ENCODE measurements at places on chromosomes 2 and 18. TPM values are rescaled to one million over a fixed set of nuclear protein-coding genes. Genes with fewer than 3 reads are reported as not detected.
A peak's percentile ranks its signal among the peaks of the same experiment; 100 is the strongest.

GRCh38 chr18:4603955-4604354 is 148.8 kb upstream of the DLGAP1 start:
- DNase-seq, result no peak

DNA sequence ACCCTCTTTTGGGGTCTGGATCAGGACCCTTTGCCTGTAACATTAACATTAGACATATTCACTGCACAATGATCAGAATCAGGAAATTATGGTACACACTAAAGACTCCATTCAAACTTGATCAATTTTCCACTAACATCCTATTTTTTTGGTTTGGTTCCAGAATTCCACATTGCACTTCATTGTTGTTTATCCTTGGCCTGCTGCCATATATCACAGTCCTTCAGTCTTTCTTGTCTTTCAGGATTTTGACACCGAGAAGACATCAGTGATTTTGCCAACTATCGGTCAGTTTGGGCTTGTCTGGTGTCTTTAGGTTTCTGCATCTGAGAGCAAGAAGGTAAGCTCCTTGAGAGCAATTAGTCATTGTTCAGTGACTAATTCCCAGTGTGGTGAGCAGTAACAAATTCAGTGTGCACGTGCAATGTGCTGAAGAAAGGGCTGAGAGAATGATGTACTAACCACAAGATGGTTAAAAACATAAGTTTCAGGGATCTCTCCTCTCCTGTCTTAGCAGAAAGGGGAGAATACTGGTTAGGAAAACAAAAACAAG is 23.5 kb downstream of the MARCHF4 start:
- DNase-seq, result no peak

DNA sequence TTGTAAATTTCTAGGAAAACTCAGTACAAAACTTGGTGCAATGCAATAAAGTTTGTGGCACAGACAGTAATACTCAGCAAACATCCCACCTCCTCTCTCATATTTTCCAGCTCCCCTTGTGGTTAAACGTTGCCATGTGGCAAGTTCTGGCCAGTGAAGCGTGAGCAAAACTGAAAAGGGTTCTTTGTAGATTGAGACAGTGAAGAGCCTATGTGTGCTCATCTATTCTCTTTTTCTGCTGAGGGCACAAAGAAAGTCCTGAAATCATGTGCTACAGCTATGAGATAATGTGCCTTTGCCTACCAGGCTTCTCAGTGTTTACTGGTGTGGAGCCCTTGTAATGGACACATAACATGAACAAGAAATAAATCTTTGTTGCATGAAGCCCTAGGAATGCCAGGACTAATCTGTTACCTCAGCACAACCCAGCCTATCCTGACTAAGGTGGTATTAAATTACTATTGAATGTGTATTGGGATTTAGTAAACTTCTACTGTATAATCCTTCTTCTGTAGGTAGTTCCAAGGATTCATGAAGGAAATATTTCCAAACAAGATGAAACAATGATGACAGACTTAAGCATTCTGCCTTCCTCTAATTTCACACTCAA is 13.0 kb upstream of the TYMS start:
- no peak for DNase-seq

- no peak for DNase-seq
Observed at GRCh38 chr18:3084206-3084605, 71.3 kb upstream of the LPIN2 start.

DNA sequence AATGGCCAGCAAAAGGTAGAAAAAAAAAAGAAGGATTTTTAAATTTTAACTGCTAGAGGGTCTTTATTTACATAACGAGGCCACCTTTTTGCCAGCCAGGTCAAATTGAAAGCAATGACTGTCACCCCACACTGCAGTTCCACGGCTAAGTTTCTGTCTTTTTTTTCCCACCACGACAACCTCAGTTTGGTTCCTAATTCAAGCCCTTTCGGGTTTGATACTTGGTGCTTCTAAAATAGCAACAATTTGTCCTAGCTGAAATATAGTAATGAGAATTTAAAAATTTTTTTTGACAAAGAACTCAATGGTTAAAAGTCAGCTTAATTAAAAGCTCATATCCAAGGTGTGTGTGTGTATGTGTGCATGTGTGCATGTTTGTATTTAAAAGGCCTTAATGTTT is 16.4 kb upstream of the NMS start:
- DNase-seq, result no peak

GRCh38 chr2:209426432-209426831 is 2.6 kb downstream of the MAP2 start:
- DNase-seq, result no peak

GRCh38 chr2:140286377-140286776 is 1506.2 kb upstream of the NXPH2 start:
- no peak for DNase-seq

DNA sequence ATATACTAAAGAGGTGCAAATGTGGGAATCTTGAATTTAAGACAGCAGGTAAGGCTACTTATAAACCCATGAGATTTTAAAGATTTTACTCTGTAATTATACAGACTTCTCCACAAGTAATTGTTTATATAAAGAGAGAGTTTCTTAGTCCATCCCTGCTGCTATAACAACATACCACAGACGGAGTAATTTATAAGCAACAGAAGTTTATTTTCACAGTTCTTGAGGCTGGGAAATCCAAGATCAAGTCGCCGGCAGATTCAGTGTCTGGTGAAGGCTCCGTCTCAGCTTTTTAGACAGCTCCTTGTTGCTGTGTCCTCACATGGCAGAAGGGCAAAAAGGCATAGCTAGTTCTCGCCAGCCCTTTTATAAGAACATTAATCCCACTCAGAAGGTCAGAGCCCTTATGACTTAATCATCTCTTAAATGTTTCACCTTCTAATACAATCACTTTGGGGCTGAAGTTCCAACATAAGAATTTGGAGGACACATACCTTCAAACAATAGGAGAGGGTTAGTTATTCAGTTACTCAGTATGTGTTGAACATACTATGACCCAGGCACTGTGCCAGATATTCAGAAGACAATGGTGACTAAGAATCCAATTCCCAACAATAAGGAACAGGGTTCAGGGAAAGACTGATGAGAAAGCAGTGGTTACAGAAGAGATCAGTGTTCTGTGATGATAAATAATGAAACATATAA is 466.0 kb downstream of the RIT2 start:
- DNase-seq, result no peak

DNA sequence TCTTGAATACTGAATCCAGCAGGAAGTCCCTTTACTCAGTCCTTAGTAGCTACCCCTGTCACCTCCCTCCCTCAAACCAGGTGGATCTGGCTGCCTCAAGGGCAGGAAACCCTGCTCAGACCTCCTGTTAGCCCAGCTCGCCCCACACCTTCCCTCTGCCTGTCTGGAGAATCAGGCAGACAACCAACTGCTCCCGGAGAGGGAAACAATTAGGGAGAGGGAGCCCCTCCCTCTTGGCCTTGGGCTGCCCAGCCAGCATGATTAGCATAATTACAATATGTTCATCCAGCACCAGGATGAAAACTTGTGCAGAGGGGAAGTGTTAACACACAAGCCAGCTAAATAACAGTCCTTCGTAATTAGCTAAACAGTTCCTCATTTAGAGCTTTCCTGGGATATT is 185.5 kb downstream of the C1D start:
- no peak for DNase-seq

DNA sequence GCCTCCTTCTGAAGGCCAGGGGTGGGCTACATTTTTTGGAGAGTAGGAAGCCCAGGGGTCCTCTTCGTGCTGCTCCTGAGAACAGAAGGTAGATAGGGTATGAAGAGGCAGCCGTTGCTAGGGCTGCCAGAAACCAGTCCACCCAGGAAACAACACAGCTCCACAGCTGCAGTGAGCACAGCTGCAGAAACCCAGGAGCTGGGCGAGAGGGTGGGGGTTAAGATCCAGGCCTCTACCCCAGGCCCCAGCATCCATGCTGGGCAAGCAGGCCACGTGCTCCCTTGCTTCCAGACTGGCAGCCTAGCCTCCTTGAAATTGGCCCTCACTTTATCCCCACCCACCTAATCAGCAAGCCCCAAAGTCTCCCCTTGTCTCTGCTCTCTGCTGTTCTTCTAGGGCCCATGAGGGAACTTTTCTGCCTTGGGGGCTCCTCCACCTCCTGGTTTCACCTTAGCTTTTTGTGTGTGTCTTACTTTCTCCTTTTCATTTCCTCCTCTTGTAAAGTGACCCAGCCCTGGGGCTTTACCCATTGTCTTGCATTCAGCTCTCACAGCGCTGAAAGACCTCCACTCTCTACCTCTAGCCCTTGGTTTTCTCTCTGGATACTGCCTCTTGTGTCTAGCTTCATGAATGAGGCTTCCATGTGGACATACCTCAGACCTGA is 30.7 kb downstream of the STON1 start:
- no peak for DNase-seq

GRCh38 chr2:120729406-120730399 is 6.0 kb upstream of the GLI2 start:
- no peak for DNase-seq

GRCh38 chr2:1636791-1637415 is 107.4 kb downstream of the PXDN start:
- no peak for DNase-seq

DNA sequence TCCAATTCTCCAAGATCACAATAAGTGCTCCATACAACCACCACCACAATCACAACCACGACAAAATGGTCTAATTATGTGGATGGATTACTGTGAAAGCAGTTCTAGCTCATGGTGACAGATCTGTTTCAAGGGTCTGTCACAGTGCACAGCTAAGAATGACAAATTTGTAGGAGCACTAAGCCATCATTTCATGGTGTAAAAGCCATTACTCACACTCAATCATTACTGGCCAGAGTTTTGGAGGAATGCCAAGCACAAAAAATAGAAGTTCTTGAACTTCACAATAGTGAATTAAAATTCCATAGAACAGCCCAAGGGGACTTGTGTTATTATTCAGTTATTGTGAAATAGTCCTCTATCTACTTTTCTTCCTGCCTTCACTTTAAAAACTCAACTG is 2.3 kb downstream of the CPS1 start:
- no peak for DNase-seq

- no peak for DNase-seq
Observed at GRCh38 chr2:62554440-62554839, 48.4 kb upstream of the TMEM17 start.

GRCh38 chr2:48346124-48346536 is 183.8 kb upstream of the STON1 start:
- DNase-seq, result peak; percentile 35

DNA sequence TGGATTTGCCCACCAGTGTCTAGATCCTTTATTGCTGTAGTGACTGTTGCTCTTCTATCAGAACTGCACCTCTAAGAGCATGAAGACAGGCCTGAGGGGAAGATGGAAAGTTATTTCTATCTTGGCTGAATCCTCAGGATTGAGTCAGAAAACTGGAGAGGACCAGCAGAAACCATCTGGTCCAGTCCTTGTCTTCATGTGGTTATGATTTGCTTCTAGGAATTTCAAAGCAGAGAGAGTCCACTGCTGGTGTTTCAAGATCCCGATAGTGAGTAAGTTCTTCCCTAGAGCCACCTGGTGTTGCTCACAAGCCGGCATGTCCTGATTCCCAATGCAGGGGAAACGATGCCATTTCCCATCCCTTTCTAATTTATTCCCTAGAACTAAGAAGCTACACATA is 84.2 kb downstream of the NCKAP5 start:
- no peak for DNase-seq

DNA sequence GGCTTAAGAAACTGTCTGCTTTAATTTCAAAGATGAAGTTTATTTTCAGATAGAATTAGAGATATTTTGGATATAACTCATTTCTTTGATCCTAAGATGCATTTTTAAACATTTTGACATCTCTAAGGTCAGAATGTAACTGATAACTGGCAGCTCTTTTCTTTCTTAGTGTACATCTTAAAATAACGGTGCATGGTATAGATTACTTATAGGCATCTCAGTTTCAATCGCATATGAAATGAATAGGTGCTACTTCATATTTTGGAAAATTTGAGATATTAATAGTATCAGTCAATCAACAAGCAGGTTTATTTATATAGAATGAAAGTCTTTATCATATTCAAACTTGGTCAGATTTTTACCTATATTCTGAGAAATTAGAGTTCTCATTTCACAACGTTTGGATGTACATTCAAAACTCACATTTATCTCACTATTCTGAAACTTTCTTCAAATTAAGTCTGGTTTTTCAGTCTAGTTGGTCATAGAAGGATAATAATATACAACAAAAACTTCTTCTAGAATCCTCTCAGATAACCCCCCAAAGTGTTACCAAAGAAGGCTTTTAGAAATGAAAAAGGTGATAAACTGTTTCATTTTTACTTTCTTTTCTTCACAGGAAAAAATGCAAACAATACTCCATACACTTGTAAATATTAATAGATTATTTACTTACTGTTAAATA is 122.8 kb upstream of the WDSUB1 start:
- no peak for DNase-seq

DNA sequence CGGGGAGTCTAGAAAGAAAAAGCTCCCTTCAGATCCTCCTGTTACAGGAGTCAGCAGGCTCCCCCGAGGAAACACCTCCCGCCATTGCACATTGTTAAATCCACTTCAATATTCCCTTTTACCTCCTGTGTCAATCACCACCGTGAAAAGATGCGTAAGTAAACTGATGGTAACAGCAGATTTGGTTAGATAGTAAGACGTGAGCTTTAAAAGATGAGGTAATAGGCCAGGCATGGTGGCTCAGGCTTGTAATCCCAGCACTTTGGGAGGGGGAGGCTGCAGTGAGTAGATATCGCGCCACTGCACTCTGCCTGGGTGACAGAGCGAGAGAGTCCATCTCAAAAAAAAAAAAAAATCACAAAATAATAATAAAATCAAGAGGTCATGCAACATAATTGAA is 15.2 kb upstream of the NCL start:
- DNase-seq, result no peak

CD226 gene
- 1.0 TPM for total RNA-seq

ALPG gene
- total RNA-seq, result 3.3 TPM

PROM2 gene
- total RNA-seq, result 63.4 TPM

HOXD1 gene
- total RNA-seq, result 8.3 TPM

UBE2F gene
- 51.8 TPM for total RNA-seq

ANKRD62 gene
- total RNA-seq, result 0.40 TPM

SANBR gene
- 12.9 TPM for total RNA-seq

PCARE gene
- total RNA-seq, result not detected

GNLY gene
- 4.7 TPM for total RNA-seq

All from colonic mucosa (tissue), 4 donors.